ENCODE measurements at places on chromosomes 3 and 15. TPM values are rescaled to one million over a fixed set of nuclear protein-coding genes. Genes with fewer than 3 reads are reported as not detected.
A peak's percentile ranks its signal among the peaks of the same experiment; 100 is the strongest.

GRCh38 chr3:75248974-75249373 is 415.2 kb upstream of the FRG2C start:
- no peak for DNase-seq

- DNase-seq = peak; percentile 49
Measured at GRCh38 chr3:4730719-4731118, 237.6 kb downstream of the ITPR1 start.

Gene KLF15
- 36.0 TPM for total RNA-seq

Gene EXD1
- not detected for total RNA-seq

- DNase-seq = no peak
Measured at GRCh38 chr3:179449636-179450035, 1.6 kb downstream of the GNB4 start.

DNA sequence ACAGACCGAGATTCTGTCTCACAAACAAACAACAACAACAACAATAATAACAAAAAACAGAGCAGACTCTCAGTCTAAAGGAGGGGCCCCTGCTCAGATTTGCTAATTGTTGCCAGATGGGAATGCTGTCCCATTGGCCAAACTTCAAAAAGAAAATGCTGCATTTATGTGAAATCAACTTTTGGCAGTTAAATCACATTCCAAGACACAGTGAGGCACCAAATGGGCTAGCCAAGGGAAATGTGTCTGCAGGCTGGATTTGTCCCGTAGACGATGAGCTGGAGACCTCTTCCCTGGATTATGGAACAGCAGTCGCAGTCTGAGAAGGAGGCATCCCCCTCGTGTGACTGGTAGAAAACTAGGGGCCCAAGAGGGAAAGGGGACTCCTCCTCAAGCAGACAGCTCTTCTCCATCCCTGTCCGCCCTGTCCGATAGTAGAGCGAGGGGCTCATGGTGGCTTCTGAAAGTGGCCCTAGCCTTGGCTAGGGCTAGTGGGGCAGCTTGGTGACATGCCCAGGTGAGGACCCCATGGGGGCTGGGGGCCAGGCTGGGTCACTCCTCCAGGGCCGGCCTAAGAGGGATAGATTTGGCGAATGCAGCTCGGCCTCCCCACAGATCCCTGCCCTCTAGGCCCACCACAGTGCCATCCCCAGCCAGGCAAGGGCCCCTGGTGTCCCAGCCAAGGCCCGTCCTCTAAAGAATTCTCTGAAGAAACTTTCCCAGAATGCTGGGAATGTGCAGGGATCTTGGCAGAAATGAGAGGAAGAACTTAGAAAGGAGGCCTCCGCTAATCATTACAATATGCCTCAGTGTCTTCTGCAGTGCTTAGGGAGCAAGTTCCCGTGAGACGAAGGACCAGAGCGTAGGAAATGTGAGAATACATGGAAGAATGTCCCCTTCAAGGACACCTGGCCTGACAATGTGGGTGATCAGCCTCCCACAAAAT is 2.0 kb downstream of the SLC22A14 start:
- no peak for DNase-seq

DNA sequence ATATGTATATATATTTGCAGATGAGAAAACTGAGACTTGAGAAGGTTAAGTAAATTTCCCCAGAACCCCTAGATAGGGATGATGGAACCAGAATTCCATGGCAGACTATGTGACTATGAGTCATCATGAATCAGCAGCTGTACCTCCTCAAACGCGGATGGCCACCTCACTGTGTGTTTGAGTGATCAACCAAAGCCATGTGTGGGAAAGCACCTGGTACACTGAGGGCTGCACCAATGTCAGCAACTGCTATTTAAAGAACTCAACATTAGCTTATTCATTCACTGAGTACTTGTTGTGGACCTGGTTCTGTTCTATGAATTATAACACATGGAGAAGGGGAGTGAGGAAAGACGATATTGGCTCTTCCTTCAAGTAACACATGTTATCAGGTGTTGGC is 377.0 kb downstream of the GAP43 start:
- peak; percentile 28 for DNase-seq

DNA sequence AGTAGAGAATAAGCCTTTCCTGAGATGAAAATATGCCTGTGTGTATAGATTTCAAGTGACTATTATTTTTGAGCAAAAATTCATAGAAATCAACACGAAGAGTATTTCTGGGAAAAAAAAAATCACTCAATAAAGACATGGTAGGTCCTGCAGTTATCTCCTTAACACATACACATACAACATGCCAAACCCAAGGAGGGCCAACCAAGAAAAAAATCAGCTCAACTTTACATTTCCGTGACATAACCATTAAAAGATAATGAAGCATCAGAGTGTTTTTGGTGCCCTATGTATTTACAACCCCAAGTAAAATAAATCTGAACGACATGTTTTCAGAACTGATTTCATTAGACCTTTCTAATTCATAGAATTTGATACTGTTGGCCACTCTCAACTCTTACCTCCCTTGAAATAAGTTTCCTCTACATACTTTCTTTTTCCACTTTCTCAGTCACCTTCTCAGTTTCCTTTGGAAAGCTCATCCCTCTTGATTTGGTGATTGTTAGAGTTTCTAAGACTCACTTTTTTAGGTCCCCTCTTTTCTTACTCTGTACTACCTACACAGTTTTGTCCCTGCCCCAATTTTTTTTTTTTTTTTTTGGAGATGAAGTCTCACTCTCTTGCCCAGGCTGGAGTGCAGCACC is 162.3 kb downstream of the TBL1XR1 start:
- no peak for DNase-seq

Gene FGF12
- total RNA-seq = 346 TPM

All from heart left ventricle (tissue), 16 donors.